A549 treated with RU486 at 1 μM for 4 hours (cell line): ENCODE measurements at places on chromosomes 13 and 19. TPM values are rescaled to one million over a fixed set of nuclear protein-coding genes. Genes with fewer than 3 reads are reported as not detected.

TMEM150B gene
- 0.13 TPM in 1 of 5 replicates, not detected in the others for total RNA-seq

IGSF23 gene
- total RNA-seq, result 0.30 to 0.63 TPM (median 0.48 TPM) in 5 replicates

GPC6 gene
- total RNA-seq, result 3.3 to 6.1 TPM (median 5.1 TPM) in 5 replicates

AXL gene
- total RNA-seq, result 114 to 129 TPM (median 122 TPM) in 5 replicates

KLK13 gene
- 0.15 to 0.29 TPM in 2 of 5 replicates, not detected in the others for total RNA-seq

SLC7A9 gene
- 0.22 to 0.57 TPM (median 0.43 TPM) in 5 replicates for total RNA-seq

SHANK1 gene
- total RNA-seq, result 0.02 to 0.53 TPM (median 0.16 TPM) in 5 replicates

CALR3 gene
- total RNA-seq, result not detected in 5 replicates

FAM124A gene
- 1.7 to 2.4 TPM (median 2.2 TPM) in 5 replicates for total RNA-seq

FFAR1 gene
- total RNA-seq, result 0.06 TPM in 1 of 5 replicates, not detected in the others

ZNF77 gene
- 1.7 to 2.5 TPM (median 2.0 TPM) in 5 replicates for total RNA-seq

LIG4 gene
- 2.0 to 5.5 TPM (median 4.4 TPM) in 5 replicates for total RNA-seq

SERP2 gene
- not detected in 5 replicates for total RNA-seq

ZNF296 gene
- 6.5 to 11.0 TPM (median 10.4 TPM) in 5 replicates for total RNA-seq

ZNF550 gene
- 2.1 to 4.4 TPM (median 4.2 TPM) in 5 replicates for total RNA-seq

PCDH8 gene
- not detected in 5 replicates for total RNA-seq

RFPL4AL1 gene
- total RNA-seq, result not detected in 5 replicates

PNMA8A gene
- 8.8 to 12.0 TPM (median 11.0 TPM) in 5 replicates for total RNA-seq

OVOL3 gene
- 0.31 to 0.80 TPM in 2 of 5 replicates, not detected in the others for total RNA-seq

C19orf38 gene
- total RNA-seq, result 0.12 to 0.15 TPM in 2 of 5 replicates, not detected in the others
